ENCODE measurements at places on chromosomes 2 and 18.

- DNase-seq = no peak
Measured at GRCh38 chr2:170950221-170950761, 21.2 kb downstream of the GORASP2 start.

- DNase-seq = no peak
Measured at GRCh38 chr2:132884705-132885104, 214.7 kb upstream of the LYPD1 start.

DNA sequence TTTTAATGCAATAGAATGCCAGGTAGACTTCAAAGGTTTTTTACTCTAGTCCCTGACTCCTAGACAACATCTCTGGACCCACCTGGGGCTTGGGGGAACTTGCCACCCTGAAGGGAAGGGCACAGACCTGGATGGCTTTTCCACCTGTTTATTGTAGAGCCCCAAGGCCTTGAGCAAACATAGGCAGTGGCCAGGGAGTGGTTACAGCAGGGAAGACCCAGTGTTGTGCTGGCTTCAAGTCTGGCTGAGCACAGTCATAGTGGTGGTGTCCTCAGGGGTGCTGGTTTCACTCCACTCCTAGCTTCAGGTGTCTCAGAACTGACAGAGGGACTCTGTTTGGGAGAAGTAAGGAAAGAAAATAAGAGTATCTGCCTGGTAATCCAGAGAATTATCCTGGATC, 5.5 kb upstream of the SRD5A2 start:
- DNase-seq = no peak

GRCh38 chr2:20350041-20350712, 467 bp downstream of the PUM2 start:
- no peak for DNase-seq

DNA sequence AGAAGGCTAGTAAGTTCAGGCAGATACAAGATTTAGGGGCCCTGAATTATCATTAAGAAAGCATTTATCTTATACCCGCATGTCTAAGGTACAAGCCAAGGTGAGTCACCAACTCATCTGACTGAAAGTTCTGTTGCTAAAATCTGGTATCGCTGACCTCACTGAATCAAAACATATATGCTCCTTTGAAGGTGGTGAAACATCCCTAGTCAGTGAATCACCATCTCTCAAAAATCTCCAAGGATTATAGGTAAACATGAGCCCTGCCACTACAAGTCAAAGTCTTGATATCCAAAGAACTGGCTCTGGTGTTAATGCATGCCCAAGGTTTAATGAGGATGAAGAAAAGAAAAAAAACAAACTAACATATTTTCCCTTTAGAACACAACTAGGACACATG, 43.5 kb downstream of the IRS1 start:
- DNase-seq = peak; percentile 75

DNA sequence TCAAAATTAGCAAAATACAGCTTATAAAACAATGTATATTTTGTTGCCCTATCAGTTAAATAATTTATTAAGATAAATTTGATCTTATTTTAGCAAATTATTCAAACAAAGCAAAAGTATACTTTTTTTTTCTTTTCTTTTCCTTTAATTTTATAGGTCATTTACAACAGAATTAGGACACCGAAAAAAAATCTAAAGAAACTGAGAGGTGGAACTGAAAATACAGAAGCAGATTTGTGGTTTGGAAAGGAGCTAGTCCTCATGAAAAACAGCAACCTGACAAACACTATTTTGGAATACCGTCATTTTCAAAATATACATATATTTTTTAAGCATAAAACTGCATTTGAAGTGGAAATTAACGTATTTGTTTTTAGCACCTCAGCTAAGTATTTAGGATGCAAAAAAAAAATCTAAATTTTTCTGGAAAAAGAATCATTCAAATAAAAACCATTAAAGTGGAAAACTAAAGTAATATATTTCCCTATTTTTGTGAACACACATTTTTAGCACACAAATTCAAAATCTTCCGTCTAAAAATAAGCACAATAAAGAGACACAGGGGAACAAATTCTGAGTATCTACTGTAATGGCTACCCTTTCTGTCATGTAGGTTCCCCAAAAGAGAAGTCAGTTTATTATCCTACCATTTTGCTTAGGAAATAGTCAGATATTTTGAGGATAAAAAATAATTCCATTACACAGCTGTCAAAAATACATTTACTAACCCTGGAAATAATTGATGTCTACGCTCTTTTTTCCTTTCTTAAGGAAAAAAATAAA, 2.7 kb downstream of the CCDC88A start:
- no peak for DNase-seq

DNA sequence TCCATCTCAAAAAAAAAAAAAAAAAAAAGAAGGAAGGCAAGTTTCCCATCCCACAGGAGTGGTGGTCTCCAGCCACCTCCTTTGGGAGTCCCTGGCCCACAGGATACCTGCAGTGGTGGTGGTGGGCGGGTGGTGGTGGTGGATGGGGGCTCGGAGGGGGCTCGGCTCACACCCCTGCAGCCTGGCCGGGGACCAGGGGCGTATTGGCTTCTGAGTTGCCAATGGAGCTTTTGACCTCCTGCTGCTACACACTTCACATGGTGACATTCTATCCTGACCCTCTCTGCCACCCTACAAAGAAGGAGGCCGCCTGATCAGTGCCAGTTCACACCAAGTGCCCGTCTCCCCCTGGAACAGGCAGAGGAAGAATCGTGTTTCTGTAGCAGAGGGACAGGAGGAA, 119.6 kb downstream of the NFATC1 start:
- DNase-seq = no peak

GRCh38 chr2:17878281-17879136, at the start of gene KCNS3:
Gene KCNS3, plus strand, starts transcription at chr2:17878667. Its CDS starts 52,342 bp downstream, at chr2:17931009.
- peak; percentile 33 for DNase-seq

- DNase-seq = no peak
Measured at GRCh38 chr18:7104649-7105048, 12.9 kb downstream of the LAMA1 start.

DNA sequence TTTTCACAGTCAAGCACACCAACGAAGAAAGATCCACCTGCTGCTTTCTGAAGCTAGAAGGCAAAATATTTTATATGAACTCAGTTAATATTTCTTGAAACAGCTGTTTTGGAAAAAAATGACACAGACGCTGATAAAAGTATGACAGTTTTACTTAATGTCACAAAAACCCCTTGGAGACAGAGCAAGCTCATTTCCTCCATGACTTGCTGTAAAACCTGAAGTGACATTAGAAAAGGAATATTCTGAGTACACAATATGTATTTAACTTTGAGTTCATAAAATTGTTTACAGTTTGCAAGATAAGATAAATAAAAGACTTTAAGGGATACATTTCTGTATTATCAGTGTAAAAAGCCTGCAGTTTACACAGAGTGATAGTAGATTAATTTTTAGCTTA, 105.4 kb downstream of the DSEL start:
- DNase-seq = no peak

GRCh38 chr18:46291149-46291548, 187.0 kb downstream of the HAUS1 start:
- DNase-seq = no peak

DNA sequence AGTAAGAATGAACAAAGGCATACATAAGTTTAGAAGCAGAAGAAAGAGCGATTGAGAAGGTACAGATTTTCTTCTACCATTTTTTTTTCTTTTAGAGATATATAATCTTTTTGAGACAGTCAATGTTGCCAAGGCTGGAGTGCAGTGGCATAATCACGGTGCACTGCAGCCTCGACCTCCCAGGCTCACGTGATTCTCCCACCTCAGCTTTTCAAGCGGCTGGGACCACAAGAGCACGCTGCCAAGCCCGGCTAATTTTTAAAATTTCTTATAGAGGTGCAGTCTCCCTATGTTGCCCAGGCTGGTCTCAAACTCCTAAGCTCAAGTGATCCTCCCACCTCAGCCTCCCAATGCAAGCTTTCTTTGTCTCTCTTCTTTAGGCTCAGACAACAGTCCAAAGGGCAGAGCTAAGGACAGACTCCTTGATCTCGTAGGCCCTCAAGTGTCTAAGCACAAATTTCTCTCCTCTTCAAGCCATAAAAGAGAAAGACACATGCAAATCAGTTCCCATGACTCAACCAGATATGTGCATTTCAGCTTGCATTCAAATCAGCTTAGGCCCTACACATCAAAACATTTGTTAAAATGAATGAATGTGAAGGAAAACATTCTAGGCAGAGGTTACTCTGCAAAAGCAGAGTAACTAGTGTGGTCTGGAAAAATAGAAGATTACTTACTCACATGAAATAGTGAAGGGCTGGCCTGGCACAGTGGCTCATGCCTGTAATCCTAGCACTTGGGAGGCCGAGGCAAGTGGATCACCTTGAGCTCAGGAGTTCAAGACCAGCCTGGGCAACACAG, 18.0 kb downstream of the ITSN2 start:
- DNase-seq = peak; percentile 48

DNA sequence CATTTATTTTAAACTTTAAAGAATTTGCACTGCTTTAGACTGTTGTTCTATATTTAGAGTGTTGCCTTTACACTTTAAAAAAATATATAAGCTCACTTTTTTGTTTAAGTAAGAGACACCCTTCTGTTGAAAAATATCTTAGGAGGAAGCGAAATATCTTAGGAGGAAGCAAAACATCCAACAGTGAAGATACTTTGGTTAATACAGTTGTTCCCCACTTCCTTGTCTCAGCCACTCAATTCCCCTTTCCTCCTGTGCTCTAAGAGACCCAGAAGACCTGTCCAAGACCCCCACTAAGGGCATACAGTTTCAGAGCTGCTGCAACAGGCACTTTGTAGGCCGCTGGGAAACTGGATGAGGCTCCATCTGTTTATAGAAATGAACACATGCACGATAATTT, 5.7 kb downstream of the SERPINB8 start:
- DNase-seq = no peak

GRCh38 chr2:111148925-111149324, 28.2 kb downstream of the BCL2L11 start:
- DNase-seq = no peak

DNA sequence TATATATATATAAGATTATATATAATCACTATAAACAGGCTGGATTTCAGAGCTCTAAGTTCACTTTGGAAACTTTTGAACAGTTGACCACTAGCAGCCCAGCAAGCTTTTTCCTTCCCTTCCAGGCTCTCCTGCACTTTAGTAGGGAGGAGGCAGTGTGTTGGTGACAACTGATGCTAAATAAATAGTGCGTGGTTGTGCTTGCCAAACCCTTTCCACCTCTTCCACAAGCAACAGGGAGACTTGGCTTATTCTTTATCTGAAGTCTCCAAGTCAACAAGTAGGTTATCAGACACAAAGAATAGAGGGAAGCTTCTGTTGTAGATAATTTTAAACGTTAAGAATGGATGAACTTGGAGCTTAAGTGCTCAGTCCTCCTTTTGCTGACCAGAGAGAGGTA, 408.2 kb upstream of the HNRNPA3 start:
- no peak for DNase-seq

- peak; percentile 92 for DNase-seq
Measured at GRCh38 chr2:219218217-219218731, 484 bp downstream of the ABCB6 start.

DNA sequence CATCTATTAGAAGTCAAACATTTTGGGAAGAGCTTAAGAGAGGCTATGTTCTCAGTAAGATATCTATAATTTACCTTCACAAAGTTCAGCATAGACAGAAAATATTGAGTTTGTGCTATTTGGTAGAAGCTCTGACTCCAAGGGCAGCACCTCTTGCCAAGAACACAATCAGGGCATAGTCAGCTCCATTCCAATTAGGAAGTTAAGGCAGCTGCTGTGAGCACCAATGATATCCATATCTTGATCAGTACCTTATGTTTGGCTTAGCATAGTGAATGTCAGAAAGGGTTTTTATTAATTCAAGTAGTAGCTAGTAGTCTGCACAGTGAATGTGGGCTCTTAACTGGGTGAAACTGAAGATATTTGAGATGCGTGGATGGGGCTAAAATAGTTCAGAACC, 86.4 kb upstream of the SPRED2 start:
- no peak for DNase-seq

GRCh38 chr2:168438553-168438952, 17.5 kb upstream of the CERS6 start:
- DNase-seq = no peak

DNA sequence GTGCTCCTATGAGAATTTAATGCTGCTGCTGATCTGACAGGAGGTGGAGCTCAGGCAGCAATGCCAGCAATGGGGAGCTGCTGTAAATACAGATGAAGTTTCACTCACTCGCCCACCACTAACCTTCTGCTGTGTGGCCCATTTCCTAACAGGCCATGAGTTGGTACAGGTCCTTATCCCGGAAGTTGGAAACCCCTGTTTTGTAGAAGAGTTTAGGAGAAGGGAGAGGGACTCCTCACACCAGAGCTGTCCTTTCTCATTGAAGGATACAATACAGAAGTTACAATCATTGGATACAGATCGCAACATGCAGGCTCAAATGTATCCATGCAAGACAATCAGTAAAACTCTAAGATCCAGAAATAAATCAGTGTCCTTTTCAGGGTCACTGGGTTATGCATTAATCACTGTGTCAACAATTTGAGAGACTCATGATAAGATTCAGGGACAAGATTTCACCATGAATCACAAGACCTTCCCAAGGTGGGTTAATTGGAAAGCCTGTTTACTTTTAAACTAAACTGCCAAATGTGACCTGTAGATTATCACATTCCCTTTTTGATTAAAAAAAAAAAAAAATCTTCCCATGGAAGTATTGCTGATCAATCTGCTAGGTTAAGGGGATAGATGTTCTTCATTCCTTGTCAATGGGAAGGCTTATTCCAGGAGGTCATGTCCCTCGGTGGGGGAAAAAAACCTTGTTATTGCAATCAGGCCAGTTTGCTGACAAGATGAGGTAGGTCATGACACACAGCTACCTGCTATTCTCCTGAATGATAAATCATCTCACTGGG, 97.2 kb downstream of the SP100 start:
- no peak for DNase-seq

- DNase-seq = no peak
Measured at GRCh38 chr2:134379293-134379692, 125.4 kb downstream of the MGAT5 start.

- DNase-seq = no peak
Measured at GRCh38 chr2:130376433-130377293, 20.8 kb downstream of the PTPN18 start.

DNA sequence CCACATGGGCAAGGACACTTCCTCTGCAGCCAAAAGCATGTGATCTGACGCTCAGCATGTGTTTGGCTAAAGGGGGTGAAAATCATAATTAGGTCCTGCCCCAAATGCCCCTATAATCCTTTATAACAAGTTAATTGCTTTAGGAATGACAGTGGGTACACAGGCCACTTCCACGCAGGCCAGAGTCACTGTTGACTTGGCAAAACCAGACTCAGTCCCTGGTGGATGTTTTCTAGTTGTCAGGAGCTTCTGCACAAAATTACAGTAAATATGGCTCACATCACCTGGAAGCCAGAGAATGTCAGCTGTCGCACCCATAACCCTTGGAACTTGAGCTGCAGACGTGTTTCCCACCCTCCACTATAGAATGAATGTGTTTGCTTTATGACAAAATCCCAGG, 13.3 kb upstream of the PXDN start:
- no peak for DNase-seq

- no peak for DNase-seq
Measured at GRCh38 chr2:179428649-179429048, 164.0 kb upstream of the SESTD1 start.

GRCh38 chr2:28533044-28533680, 37.3 kb downstream of the PLB1 start:
- no peak for DNase-seq

GRCh38 chr2:186771395-186771794, 77.5 kb downstream of the FAM171B start:
- DNase-seq = peak; percentile 2
